Midbrain (tissue), 1 donor: ENCODE measurements at places on chromosomes 4 and X.
A peak's percentile ranks its signal among the peaks of the same experiment; 100 is the strongest.

DNA sequence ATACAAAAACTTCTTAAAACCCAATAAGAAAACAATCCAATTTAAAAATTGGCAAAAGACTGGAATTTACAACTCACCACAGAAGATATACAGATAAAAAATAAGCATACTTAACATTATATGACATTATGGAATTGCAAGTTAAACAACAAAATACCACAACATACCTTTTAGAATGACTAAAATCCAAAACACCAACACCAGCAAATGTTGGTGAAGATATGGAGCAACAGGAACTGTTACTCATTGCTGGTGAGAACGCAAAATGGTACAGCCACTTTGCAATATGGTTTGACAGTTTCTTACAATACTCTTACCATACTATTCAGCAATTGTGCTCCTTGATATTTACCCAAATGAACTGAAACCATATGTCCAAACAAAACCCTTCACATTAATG lies 112.4 kb downstream of the ADGRL3 start:
- no peak for DNase-seq

DNA sequence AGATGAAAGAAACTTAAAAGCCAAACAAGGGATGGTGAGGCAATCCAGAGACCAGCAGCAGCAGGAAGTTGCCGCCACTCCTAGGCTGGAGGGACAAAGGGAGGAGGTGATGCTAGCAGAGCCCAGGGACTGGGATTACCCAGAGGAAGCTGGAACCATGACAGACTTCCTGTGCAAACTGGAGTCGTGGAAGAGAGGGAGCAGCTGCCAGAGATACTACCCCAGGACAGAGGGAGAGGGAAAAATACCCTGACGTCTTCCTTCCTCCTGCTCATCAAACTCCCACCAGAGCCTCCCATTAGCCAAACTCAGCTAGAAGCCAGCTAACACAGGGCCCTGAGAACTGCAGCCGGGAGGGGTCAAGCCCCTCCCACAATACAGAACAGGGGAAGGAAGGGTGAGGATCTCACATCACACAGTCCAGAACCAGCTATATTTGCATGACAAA lies 101.2 kb upstream of the KLF3 start:
- DNase-seq: no peak

DNA sequence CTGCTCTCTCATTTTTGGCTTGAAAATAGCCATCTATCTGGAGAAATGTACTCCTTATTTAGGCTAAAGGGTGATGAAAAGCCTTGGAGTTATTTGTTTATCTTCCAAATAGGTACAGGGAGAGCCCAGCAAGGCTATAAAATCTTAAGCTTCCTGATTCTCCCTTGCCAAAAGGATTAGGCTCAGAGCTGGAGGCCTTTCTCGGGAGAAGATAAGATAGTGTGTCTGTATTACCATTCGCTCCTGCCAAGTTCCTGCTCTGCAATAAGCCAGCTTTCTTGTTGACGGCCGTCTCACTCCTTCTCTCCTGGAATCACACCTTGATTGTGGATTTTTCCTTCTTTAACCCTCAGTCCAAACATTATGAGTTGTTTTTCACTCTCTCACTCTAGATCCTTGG lies 171.8 kb upstream of the TTC29 start:
- no peak for DNase-seq

- no peak for DNase-seq
Observed at GRCh38 chrX:79259073-79259689, 108.0 kb downstream of the ITM2A start.

DNA sequence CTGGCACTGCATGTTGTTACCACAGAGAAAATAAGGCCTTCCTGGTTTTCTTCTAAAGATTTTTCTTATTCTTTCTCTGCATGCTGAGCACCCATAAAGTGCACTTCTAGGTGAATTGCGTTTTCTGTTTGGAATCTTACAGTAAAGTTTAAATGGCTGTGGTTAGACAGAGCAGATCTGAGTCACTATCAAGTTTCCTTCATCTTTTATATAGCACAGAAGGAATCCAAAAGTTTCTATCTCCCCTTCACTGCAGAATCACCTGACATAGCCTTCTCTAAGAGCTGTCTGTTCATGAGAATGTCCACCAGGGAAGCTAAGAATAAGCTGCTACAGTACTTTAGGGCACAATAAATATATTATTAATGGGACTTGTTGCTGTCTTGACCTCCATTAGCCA lies 455.5 kb upstream of the FAM241A start:
- no peak for DNase-seq

DNA sequence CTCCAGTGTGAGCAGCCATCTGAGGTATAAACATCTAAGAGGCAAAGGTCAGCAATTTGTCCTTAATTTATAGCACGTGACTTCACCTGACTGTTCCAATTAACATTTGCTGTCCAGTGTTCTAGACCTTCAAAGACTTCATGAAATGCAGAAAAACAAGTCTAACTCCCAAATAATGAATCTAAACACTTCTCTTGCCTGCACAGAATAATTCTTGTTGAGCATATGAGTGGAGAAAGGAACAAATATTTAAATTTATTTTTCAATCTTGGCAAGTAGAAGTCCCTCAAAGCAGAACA lies 12.0 kb downstream of the RFC1 start:
- DNase-seq: no peak

DNA sequence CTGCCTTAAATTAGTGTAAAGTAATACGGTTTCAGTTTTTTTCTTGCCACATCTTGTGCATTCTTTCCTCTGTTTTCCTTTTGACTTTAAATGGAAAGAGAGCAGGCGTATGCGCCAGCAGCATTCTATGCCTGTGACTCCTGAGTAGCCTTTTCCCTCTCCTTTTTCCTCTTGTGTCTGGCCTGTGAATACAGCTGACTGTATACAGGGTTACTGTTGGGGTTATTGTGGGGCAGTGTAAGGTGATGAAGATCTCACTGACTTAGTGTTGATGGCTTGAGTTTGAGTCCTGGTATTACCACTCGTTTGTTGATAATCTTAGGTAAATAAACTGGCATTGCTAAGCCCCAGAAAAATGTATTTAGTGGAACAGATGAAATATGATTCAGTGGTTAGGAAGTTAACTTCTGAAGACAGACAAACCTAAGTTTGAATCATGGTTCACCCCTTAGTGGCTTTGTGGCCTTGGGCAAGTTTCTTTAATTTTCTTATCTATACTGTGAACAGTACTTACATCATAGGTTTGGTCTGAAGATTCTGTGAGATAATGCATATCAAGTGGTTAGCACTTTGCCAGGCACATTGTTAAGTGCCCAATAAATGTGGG lies 105.1 kb downstream of the FNIP2 start:
- no peak for DNase-seq

GRCh38 chrX:69070949-69071650 lies 94.2 kb downstream of the PJA1 start:
- no peak for DNase-seq

DNA sequence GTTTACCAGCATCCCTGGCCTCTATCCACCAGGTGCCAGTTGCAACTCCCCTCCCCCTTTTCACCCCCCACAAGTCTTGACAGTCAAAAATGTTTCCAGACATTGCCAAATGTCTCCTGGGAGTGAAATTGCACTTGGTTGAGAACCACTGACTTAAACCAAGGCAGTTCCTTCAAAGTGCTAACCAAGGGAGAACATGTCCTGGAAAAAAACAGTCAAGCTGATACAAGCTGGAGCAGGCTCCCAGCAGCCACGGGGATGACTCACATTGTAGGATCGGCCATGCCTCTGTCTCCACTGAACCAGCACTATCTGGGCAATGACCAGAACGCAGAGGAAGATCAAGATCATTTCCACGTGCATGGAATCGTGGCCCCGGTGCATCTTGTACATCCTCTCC lies 11.4 kb downstream of the RNF175 start:
- DNase-seq: no peak

DNA sequence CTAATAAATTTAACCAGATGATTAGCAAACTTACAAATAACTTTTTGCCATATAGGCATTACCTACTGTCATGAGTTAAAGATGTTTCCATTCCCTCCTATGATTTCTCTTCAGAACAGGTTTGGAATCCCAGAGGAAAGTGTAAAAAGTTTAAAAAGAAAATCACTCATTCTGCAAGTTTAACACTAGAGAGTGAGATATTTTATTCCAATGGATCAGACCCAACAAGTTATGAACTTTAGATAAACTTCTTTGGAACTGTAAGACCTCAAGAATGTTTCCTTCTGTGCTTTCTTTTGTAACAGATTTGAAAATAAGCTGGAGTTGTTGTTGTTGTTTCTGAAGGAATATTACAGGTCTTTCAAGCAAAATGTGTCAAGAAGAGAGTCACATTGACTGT lies 51.6 kb downstream of the PPP3CA start:
- no peak for DNase-seq

GRCh38 chrX:45710081-45710801 lies 509.6 kb upstream of the DIPK2B start:
- DNase-seq: no peak

GRCh38 chrX:13985697-13986435 lies 43.8 kb downstream of the GEMIN8 start:
- DNase-seq: no peak

DNA sequence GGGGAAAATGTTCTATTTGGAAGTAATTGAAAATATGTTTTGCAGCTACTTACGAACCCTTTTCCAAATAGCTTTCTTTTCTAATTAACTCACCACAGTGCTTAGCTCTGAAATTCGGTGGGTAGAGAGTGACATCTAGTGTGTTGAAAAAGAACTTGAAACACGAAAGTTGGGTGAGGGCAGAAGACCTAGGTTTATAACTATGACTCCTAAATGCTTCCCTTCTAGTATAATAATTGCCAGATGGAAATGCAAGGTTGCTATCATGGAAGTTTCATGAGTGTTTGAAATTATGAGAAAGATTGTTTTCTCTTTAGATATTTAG lies 77.3 kb upstream of the NOCT start:
- peak; percentile 75 for DNase-seq

DNA sequence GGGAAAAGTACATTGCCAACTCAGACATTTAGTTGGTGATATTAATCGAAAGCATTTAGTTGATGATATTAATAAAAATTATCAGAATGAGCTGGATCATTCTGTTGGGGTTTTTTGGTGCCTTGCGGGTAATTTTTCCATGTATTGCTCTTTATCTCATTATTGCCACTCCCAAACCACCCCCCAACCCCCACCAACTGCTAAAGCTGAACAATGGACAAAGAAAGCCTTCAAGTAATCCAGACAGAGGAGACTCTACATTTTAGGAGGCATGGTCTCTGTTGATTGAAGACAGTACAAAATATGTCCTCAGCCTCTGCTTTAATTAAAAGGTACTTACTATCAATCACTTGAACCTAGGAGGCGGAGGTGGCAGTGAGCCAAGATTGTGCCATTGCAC lies 22.5 kb downstream of the PDK3 start:
- no peak for DNase-seq

DNA sequence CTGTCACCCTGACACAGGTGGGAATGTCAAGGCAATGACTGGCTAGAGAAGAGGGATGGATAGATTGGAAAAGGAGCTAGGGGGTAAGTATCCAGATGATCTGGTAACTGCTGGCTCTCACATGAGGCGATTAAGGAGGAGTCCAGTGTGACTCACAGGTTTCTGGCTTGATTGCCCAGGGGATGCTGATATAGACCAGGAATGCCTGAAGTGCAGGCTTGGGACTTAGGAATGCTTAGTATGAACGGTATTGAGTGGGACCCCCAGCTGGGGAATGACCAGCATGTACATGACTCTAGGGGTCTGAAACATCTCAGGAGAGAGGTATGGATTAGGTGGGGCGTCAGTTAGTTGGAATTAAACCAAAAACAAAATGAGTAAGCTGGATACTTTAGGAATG lies 65.8 kb upstream of the PRPS1 start:
- DNase-seq: no peak

GRCh38 chrX:20829665-20830491 lies 544.3 kb upstream of the CNKSR2 start:
- no peak for DNase-seq

DNA sequence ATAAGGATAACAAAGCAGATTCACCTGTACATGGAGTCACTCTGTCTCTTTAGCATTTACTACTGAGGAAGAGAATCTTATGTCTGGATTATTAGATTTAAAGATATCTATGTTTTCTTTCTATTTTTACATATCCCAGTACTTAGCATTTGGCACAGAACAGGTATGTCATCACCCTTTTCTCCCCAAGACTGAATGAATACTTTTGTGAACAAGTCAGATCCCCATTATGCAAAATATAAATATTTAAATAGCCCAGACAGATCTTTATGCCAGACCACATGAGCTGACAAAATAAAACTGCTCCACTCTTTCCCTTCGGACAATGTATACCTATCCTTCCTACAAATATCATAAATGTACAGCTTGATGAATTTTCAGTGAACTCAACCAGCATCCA lies 94.5 kb downstream of the CASK start:
- no peak for DNase-seq

GRCh38 chrX:107726816-107727534 lies 48.6 kb downstream of the TSC22D3 start:
- no peak for DNase-seq

GRCh38 chr4:41143311-41144039 lies 70.9 kb downstream of the APBB2 start:
- no peak for DNase-seq

DNA sequence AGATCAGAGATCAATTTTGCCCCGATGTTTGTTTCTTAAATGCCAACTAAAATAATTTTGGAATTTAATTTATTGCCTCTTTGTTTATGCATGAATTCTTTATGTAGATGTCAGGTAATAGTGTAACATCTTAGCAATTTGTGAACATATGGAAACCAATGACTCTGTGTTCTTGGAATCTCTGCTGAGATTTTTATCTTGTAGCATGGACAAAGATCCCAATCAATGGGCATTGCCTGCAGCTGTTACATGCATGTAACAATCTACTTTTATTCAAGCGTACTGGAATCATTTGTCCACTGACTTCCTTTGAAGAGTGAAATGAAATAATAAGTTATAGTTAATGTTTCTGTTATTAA lies 61.6 kb upstream of the ARSJ start:
- no peak for DNase-seq

DNA sequence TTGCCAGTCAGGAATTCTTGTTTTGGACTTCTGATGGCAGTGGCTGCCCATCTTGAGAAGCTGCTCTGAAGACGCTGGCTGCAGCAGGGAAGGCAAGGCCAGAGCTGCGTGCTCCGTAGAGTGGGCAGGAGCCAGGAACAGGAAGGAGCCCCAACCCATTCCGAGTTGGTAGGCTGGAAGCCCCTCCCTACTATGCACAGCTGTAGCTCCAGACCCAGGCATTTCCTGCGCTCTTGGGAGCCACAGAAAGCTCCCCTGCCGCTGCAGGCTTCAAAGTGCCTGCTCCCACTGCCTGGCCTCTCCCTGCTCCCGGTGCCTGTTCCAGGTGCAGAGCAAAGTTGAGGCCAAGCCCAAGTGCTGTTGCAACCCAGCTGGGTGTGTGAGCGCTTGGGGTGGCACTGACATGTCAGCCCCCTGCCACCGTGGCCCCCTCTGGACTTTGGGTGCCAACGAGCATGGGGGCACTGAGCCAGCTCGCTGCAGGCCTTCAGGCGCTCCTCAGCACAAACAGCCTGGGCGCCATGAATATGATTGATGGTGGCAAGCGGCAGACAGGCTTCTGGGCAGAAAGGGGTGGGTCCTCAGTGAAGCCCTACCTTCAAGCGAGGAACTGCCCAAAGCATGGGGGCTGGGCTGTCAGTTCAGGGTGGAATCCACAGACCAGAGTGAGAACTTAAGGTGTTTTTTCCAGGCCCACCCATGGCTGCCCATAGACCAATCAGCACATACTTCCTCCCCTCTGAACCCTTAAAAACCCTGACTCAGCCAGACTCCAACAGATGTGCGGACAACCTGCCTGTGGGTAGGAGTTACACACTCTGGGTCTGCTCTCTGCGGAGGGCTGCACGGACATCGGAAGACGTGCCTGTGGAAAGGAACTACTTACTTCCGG lies 677.2 kb upstream of the INTU start:
- DNase-seq: no peak

GRCh38 chr4:7213807-7214206 lies 21.5 kb downstream of the SORCS2 start:
- no peak for DNase-seq

GRCh38 chrX:57265126-57265525 lies 21.4 kb upstream of the FAAH2 start:
- DNase-seq: no peak
